ENCODE measurements at places on chromosomes 2 and 18. TPM values are rescaled to one million over a fixed set of nuclear protein-coding genes. Genes with fewer than 3 reads are reported as not detected.

The KANSL1L gene
- total RNA-seq = 29.2 TPM

The TUBA3E gene
- total RNA-seq = not detected

The MYCN gene
- 1.1 TPM for total RNA-seq

The TNS1 gene
- 43.8 TPM for total RNA-seq

The GAL3ST2 gene
- 42.4 TPM for total RNA-seq

GRCh38 chr2:7270011-7270431 lies 352.8 kb downstream of the RNF144A start:
- DNase-seq = no peak

- no peak for DNase-seq
Observed at GRCh38 chr18:32598144-32598543, 127.5 kb upstream of the GAREM1 start.

- DNase-seq = no peak
Observed at GRCh38 chr2:70789304-70790135, 923 bp downstream of the FIGLA start.

GRCh38 chr2:65530547-65531320 lies 98.3 kb upstream of the SPRED2 start:
- DNase-seq = no peak

DNA sequence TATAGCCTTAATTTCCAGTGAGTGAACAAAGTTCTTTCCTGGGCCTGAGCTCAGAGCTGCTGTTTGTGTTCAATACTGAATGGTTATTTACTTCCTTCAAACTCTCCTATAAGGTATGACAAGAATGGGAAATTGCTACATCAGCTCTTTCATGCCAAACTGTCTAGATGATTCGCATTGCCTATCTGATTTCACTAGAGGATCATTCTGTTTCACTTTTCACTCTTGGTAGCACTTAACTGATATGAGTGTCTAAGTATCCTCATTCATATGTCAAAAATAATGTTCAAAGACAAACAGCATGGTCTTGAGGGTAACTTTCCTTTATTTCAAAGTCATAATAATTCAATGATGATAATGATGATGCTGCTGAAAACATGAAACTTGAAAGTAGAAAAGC lies 32.9 kb upstream of the SCG2 start:
- no peak for DNase-seq

GRCh38 chr2:7609556-7609955 lies 692.3 kb downstream of the RNF144A start:
- DNase-seq = no peak

GRCh38 chr2:201644001-201644400 lies 698 bp upstream of the TMEM237 start:
- DNase-seq = no peak

DNA sequence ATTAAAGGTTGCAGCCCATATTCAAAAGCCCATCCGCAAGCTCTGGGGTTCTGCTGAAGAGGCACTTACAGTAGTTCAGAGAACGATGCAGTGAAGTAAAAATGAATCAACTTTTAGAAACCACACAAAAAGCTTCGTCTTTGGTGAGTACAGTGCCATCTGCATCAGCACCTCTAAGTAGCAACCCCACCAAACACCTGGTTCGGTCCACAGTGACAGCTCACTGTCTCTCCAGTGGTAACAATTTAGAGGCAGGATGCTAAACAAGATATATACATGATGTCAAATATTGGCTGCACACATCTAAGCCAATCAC lies 275.4 kb upstream of the TCF4 start:
- no peak for DNase-seq

- DNase-seq = no peak
Observed at GRCh38 chr2:142095647-142096046, 35.2 kb downstream of the LRP1B start.

DNA sequence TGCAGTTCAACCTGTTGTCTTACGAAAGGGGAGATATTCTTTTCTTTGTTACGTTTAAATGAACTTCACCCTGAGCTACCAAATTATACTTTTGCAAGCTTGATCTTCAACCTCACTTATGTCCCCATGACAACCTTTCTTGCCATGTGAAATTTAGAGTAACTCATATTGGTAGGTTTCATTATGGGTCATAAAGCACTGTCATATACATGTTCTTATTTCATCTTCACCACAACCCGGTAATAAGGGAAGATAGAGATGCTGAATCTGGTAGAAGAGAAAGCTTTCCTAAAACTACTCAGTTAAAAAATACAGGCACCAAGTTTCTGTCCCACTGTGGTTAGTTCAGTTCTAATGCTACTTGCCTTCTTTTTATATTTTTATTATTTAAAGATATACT lies 208.5 kb upstream of the NRP2 start:
- DNase-seq = no peak

GRCh38 chr18:9796935-9797549 lies 88.7 kb upstream of the TXNDC2 start:
- DNase-seq = no peak

DNA sequence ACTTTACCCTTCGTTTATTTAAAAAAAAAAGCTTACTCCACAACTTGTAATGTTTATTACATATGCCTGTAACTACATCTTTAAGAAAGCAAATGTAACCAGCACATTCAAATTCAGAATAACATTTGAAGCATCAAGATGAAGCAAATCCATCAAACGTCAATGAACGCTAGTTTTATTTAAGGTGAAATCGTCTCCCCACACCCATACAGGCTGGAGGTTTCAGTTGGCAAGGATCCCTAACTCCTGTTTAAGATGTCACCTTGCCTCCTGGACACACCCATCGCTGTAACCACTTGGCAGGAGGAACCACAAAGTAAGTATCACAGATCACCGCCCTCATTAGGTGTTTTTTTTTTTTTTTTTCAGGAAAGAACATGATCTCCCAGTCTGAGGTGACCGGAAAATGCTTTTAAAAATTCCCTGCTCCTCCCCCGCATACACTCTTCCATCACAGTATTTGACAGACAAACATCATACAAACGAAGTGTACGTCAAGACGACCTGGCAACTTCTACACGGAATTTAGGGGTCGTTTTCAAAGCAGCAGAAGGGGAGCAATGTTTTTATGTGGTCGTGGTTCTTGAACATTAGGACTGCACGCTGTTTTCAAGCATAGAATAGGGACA lies 19.7 kb upstream of the STPG4 start:
- no peak for DNase-seq

- no peak for DNase-seq
Observed at GRCh38 chr18:41966943-41967342, 11.9 kb downstream of the PIK3C3 start.
